ENCODE measurements at places on chromosomes 5 and 9. TPM values are rescaled to one million over a fixed set of nuclear protein-coding genes. Genes with fewer than 3 reads are reported as not detected.

Gene PAX5
- polyA plus RNA-seq = 0.17 TPM

Gene DNM1
- polyA plus RNA-seq = 123 TPM

Gene CDKN2B
- 0.30 TPM for polyA plus RNA-seq

Gene LVRN
- 0.96 TPM for polyA plus RNA-seq

Gene DNAH5
- polyA plus RNA-seq = 1.1 TPM

Gene F2RL2
- 0.65 TPM for polyA plus RNA-seq

Gene TEX48
- not detected for polyA plus RNA-seq

Gene PCDHA8
- polyA plus RNA-seq = 0.09 TPM

Gene BTNL9
- polyA plus RNA-seq = 11.5 TPM

Gene RNF145
- polyA plus RNA-seq = 93.5 TPM

Gene LCP2
- polyA plus RNA-seq = 3.3 TPM

Data from renal cortex interstitium (tissue), 15 donors.